ENCODE measurements at places on chromosomes 11 and 22.

- peak; percentile 38 for DNase-seq
Measured at GRCh38 chr11:46914363-46914762, 4.0 kb downstream of the LRP4 start.

- DNase-seq, result no peak
Measured at GRCh38 chr11:114596175-114596919, 761 bp upstream of the NXPE4 start.

- DNase-seq, result no peak
Measured at GRCh38 chr11:25970726-25971508, 361.0 kb upstream of the ANO3 start.

DNA sequence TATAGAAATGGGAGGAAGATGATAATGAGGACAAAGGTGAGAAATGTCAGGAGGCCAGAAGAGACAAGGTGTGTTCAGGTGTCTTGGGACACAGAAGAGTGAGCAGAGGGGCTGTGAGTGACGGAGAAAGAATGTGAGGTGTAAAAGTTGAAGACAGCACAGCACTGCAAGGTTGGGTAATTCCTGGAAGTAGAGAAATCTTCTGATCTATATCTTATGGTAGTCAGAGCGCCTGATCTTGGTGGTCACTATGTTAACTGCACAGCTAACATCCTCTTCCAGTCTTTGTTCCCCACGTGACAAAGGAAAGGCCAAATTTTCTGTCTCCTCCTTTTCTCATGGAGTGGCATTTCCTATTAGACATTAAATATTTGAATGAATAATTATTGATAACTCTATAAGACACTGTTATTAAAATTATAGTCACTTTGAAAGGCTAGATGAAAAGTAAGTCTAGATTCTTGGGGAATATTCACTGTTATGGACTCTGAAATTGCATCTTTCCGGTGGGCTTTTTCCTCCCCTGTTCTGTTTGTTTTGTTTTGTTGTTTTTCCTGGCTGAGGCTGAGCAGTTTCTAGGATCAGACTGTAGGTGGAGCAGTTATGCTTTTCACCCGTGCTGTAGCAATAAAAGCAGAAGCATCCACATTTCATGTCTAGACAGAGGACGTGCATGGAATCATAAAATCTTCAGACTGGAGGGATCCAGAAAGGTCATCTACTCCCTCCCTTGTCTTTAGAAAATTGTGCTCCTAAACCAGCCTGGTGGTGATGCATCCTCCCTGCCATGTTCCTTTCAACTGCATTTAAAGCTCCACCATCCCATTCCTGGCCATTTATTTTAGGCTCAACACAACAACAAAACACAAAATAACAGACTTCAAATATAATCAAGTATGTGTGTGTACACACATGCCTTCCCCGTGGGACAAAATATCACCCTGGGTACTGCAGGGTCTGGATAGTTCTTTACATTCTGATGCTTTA lies 26.6 kb downstream of the SC5D start:
- peak; percentile 29 for DNase-seq

DNA sequence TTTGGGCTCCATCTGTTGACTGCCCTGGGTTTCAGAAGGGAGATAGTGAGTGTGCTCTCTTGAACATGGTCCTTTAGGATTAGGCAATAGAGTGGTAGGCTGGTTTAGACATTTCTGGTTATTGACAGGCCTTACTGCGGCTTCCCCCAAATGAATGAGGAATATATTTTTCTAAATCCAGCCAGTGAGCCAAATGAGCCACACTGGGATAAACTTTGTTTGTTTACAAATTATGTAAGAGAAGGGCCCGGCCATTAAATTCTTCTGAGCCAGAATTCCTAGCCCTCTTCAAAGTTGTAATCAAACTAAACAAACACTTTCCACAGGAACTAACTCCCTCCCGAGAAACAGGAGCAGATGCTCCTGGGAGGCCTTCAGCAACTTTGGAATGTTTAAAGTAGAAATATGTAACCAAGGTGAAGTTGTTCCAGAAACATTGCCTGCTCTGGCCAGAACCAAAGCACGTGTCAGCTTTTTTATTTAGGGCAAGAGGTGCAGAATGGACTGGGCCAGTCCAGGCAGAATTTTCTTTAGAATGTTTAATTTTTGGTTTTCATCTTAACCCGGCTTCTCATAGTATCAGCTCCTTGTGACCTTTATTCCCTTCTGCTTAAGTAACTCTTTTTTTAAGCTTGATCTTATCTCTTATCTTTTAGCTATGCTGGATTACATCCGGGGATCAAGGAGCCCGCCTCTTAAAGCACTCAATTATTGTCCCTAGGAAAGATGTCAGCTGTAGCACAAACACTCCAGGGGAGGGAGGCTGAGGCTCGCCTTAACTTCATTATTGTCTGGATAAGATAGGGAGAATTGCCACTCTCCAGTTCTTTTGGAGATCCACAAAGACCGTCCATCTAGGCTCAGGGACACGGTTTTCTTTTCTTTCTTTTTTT lies 28.7 kb downstream of the ZNRF3 start:
- peak; percentile 43 for DNase-seq

GRCh38 chr11:130206141-130206540 lies 46.6 kb downstream of the ST14 start:
- no peak for DNase-seq
